Stimulated activated CD8-positive, alpha-beta memory T cell treated with anti-CD3 and anti-CD28 coated beads, Interleukin-12 subunit alpha, Interleukin-12 subunit beta, amount 100 ng/mL, for 1 hour (primary cell): ENCODE measurements at places on chromosomes 11 and 22.

DNA sequence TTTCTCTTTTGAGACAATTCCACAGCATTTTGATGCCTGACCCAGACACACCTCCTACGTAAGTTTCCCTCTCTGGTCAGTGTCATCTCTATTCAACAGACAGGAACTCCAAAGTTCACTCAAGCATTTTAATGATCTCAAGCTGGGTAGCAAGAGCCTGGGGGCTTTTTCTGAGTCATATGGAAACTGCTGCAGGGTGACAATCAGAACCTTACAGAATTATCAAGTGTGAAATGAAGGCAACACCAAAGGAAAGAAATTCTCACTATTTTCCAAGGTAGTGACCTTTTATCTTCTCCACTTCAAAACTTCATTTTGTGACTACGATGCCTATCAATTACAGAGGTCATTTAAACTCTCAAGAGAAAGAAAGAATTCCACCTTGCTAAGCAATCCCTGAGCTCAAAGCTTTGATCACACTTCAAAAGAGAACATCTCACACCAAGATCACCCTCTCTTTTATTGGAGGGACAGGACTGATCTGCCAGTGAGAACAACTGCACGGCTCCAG, 229.0 kb upstream of the ZC3H12C start:
- DNase-seq = no peak

DNA sequence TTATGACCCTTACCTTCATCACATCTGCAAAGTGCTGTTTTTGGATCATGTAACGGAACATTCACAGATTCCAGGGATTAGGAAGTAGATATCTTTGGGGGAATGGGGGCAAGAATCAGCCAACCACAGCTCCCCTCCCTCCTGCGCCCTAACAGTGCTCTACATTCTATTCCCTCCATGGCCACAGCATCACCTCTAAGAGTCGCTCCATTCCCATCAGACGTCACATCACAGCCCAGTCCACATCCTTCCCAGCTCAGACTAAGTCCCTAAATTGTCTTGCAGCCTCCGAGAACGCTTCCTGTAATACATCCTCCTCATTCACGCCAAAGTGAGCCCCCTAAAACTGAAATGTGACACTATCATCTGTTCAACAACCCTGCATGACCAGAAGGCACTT, 5.9 kb downstream of the SCGB1D1 start:
- DNase-seq = no peak

DNA sequence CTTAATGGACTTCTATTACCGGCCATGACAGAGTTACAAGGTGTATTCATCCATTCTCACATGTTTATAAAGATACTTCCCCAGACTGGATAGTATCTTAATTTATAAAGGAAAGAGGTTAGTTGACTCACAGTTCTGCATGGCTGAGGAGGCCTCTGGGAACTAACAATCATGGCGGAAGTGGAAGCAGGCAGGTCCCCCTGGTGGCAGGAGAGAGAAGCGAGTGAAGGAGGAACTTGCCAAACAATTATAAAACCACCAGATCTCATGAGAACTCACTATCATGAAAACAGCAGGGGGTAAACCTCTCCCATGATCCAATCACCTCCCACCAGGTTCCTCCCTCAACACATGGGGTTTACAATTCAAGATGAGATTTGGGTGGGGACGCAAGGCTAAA, 170.0 kb upstream of the PDGFD start:
- no peak for DNase-seq

- DNase-seq = no peak
These were observed 1.1 kb downstream of the ZBTB44 start for GRCh38 chr11:130313383-130314183.

- no peak for DNase-seq
These were observed 113.3 kb downstream of the ZNF280B start for GRCh38 chr22:22395245-22395644.

DNA sequence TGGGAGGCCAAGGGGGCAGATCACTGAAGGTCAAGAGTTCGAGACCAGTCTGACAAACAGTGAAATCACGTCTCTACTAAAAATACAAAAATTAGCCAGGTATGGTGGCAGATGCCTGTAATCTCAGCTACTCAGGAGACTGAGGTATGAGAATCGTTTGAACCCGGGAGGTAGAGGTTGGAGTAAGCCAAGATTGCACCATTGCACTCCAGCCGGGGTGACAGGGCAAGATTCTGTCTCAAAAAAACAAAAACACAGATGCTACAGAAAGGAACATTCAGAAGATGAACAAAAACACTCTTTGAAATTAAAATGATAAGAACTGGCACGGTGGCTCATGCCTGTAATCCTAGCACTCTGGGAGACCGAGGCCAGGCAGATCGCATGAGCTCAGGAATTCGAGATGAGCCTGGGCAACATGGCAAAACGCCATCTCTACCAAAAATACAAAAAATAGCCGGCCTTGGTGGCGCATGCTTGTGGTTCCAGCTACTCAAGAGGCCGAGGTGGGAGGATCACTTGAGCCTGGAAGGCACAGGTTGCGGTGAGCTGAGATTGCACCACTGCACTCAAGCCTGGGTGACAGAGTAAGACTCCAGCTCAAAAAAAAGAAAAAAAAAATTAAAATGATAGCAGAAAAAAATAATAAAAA, 8.5 kb downstream of the RAB6A start:
- DNase-seq = no peak

- no peak for DNase-seq
These were observed 1233.8 kb upstream of the CNTN5 start for GRCh38 chr11:97786961-97787360.

DNA sequence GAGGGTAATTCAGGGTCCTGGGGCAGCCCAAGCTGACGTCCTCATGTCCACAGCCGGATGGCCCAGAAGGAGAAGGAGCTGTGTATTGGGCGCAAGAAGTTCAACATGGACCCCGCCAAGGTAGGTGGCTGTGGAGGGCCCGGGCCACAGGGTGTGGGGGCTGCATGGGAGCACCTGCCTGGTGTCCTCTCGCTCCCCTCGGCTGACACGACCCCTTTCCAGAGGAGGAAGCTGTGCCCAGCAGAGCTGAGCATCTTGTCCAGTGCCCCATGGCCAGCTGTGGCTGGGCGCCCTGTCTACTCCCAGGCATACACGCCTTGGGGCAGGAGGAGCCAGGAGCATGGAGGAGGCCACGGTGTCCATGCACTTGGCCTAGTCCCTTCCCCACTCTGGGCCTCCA, 13.6 kb downstream of the CYTH4 start:
- DNase-seq = no peak

- no peak for DNase-seq
These were observed 111.6 kb downstream of the KCNQ1OT1 start for GRCh38 chr11:2587976-2588748.

DNA sequence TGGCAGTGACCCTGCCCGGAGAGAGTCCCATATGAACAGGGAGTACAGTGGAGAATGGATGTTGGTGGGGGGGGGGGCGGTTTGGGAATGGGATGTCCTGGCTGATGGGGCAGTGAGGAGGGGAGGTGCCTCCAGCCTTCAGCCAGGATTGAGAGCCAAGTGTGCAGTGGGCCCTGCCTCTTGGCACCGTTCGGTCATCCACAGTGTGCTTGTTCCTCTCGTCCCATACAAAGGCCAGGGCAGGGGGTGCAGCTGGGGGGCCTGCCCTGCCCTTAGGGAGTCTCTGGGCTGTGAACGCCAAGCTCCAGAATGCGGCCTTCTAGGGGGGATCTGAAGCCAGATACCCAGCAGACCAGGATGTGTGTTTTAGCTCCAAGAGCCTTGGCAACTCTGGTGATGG, 34.0 kb downstream of the KCNC1 start:
- no peak for DNase-seq

GRCh38 chr11:41273908-41274307, 185.5 kb downstream of the LRRC4C start:
- no peak for DNase-seq

GRCh38 chr11:70303070-70303469, 32.6 kb downstream of the PPFIA1 start:
- DNase-seq = no peak

- no peak for DNase-seq
These were observed 118.1 kb downstream of the BBOX1 start for GRCh38 chr11:27158456-27159334.

DNA sequence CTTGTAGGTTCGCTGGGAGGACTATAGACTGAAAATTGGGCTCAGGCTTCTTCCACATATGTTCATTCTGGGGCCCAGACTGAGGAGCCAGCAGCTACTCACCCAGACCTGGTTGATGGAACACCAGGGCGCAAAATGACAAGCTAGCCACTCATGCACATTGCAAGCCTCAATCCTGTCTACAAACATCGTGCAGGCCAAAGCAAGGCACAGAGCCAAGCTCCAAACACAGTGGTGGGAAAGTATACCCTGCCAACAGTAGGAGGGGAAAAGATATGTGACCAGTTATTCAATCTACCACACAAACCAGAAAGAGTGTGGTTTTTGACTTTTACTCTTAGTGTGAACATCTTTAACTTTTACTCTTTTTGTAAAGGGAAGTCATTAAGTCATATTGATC, 660.5 kb downstream of the NTM start:
- DNase-seq = no peak

- no peak for DNase-seq
These were observed 67.2 kb upstream of the DRD2 start for GRCh38 chr11:113542420-113542819.

DNA sequence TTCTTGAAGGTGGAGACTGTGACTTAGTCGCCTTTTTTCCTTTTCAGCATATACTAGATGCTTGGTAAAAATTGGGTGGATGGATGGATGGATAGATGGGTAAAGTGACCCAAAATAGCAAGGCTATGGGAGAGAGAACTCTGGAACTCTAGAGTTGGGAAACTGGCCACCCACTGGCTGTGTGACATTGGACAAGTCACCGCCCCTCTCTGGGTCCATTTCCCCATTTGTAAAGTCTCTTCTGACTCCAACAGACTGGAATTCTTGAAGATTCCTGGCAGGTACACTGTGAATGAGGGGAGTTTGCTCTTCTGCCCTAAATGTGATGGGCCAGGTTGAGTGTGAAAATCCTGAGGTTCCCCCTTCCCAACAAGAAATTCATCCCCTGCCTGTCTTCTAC, 8.0 kb downstream of the TKFC start:
- no peak for DNase-seq

DNA sequence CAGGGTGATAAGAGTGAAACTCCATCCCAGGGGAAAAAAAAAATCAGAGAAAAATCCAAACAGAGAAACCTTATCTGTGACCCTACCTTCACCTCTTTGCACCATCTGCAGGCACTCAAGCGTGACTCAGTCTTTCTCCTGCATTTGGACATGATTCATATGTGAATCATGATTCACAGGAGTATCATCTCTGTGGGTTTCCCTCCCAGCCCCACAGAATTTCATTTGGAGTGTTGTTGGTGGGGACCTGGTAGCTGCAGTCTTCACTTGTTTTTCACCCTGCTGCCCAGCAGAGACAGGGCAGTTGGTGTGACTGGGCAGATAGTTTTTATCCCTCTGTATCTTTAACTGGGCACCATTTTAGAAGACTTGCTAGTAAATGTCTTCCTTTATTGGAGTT, 75.7 kb downstream of the DEPDC5 start:
- DNase-seq = peak; percentile 3

DNA sequence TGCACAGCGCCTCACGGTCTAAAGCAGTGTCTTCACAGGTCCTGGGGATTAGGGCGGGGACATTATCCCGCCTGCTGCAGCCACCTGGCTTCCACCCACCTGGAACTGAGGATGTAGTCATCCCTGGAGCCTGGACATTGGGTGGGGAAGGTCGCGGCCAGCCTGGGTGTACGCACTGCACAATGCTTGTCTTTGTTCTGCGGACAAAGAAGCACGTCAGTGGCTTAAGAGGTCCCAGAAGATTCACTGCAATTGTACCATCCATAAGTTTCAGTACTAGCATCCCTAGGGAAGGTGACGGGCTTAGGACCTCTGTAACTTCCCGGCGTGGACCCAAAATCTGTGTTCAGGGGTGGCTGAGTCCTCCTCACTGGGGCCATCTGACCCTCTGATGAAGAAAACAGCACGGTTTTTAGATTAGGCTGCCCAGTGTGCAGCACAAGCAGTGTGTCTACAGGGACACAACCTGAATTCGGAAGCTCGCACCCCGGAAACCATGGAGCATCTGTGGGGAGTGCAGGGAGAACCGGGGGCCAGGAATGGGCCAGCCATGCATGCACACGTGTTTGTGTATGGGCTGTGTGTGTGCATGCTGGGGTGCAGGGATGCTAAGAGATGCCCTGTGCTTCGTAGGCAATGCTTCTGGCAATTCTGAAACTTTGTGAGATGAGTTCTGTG, 342.6 kb upstream of the B3GAT1 start:
- DNase-seq = no peak

DNA sequence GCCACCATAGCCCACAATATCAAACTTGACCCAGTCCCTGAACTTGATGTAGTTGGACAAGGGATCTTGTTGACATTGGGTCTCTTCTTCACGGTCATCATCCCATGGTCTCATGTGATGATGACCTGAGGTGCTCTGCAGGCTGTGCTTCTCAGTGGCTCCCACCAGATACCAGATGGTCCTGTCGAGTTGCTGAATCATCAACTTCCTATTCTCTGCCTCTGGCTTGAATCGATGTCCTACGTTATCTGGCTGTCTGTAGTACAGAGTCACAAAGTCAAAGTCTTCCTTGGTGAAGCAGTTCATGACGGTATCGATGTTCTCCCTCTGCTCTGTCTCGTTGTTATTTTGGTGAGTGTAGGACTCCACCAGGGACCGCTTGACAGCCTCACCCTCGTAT, 145.7 kb upstream of the ALDH3B2 start:
- DNase-seq = no peak
